Stimulated activated naive CD8-positive, alpha-beta T cell treated with anti-CD3 and anti-CD28 coated beads, Interleukin-15, Interleukin-2, amounts not matched to agents 100 U/mL and 50 U/mL, for 24 hours (primary cell): ENCODE measurements at places on chromosomes 12 and 14.
A peak's percentile ranks its signal among the peaks of the same experiment; 100 is the strongest.

DNA sequence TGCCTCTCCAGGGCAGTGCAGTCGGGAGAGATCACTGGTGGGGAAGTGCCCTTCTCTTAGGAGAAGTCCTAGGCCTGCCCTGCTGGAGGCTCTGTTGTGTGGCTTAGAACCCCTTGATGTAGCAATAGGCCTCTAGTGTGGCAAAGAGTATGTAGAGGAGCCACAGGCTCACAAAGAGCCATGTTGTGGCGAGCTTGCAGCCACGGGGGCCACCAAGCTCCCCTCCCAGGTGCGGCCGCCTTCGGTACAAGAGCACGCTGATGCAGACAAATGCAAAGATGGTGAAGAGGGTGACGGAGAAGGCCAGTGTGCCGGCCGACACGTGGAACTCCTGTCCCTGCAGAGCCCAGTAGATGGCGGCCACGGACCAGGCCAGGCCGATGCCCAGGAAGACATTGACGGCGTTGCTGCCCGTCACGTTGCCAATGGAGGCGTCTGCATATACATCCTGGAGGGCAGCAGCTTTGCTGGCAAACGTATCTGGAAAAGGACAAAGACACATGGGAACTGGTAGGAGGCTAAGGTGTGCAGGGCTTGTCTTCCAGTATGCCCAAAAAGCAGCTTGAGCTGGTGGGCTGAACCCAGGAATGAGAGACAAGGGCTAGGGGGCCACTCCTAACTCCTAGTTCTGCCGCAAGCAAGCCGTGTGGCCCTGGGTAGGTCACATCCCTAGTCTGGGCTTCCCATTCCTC, 142.8 kb downstream of the SLC8A3 start:
- peak; percentile 36 for DNase-seq

- DNase-seq = no peak
Observed at GRCh38 chr12:7128681-7129286, at the start of gene RBP5. TSS of gene RBP5 (minus strand) at chr12:7128889. CDS start at chr12:7128775, 114 bp downstream.

DNA sequence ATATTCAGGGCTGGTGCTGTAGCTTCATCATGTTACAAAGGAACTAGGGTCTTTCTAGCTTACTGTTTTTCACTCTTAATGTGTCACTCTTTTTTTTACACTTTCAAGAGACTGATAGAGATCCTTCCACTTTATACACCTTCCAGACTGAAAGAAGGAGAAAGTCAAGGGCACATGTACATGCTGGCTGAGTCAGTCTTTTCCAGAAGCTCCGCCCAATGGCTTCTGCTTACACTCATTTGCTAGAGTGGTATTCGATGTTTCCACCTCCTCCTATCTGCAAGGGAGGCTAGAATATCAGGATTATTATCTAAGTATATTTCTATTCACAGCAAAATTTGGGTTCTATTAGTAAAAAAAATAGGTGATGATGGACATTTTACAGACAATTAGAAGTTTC, 325.8 kb upstream of the OR4E1 start:
- no peak for DNase-seq

DNA sequence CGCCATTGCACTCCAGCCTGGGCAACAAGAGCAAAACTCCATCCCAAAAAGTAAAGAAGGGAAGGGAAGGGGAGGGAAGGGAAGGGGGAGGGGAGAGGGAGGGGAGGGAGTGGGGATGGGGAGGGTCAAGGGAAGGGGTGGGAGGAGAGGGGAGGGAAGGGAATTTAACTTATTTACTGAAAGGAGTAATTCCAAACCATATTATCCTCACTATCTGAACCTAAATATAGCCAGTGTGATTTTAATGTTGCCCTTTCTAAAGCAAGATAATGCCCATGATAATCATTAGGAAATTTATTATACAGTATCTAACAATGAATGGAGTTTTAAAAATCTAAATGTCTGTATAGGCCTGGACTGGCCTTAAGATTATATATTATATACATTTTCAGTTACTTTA, 7.3 kb downstream of the SMIM10L1 start:
- DNase-seq = no peak

DNA sequence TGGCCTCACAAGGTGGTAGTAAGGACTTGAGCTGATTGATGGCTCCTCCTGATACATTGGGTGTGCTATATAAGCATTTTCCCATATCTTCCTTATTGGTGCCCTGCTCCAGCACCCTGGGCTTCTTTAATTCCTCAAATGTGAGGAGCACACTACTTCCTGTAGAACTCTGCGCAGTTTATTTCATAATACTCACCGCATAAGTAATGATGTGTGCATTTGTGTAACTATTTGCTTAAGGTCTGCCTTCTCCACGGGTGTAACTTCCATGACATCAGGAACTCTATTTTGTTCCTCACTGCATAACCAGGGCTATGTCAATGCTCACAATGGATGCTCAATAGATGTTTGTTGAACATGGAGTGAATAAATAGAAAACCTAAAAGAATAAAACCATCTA, 392.2 kb downstream of the SEC23A start:
- no peak for DNase-seq

DNA sequence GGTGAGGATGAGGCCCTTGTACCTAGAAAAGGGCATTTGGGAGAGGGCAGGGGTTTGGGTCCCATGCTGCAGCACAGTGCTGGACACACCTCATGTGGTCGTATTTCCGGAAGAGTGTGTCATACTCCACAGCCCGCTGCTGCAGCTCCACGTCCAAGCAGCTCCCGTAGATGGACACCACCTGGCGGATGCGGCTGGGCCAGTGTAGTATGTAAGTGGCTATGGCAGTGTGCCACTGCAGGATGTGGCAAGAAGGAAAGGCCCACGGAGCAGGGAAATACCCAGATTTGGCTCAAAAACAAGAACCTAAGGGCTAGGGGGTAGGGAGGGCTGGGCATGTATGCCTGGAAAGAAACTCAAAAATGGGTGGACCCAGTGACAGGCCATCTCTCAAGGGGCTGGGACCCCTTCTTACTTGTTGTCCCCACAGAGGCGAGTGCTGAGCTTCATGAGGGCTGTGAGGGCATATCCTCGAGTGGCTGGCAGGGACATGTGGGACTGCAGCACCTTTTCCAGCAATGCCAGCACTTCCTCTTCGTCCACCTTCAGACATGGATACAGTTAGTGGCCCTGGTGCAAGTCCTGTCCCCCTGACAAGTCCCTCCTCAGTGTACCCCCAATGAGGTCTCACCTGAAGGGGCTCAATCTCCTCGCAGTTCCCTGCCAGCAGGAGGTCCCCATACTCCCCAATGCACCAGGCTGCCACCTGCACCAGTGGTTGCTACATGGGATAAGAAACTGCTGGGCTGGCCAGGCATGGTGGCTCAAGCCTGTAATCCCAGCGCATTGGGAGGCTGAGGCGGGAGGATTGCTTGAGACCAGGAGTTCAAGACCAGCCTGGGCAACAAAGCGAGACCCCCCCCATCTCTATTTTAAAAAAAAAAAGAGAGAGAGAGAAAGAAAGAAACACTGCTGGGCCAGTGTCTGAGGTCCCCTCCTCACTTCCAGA, 5.4 kb downstream of the AP1G2 start:
- no peak for DNase-seq

GRCh38 chr12:64010069-64010686, 165.7 kb downstream of the SRGAP1 start:
- DNase-seq = no peak

GRCh38 chr14:25009891-25010290, 40.1 kb downstream of the STXBP6 start:
- DNase-seq = no peak

GRCh38 chr14:100899884-100900771, 3.4 kb downstream of the RTL1 start:
- DNase-seq = no peak

DNA sequence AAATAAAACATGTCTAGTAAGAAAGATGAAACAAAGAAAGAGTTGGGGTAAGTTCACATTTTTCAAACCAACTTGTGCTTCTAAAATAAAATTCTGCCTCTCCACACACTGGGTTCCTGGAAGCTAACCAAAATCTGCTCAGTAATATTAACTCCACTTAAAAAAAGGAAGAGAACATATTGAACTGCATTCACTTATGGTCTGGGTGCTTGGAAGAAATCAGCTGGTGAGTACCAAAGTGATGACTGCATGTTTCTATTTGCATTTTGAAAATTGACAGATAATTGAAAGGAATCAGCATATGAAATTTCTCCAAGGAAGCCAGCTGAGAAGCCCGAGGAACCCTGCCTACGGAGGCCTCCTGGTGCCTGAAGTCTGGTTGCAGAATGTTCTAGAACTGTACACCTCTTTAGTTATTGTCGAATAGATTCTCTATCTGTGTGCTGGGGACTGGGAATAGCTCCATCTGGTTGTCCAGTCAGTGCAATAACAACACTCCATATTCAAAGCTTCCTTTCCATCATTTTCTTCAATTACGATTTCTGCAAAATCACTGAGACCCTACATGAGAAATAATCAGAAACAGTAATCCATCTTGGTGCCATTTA, 836.1 kb downstream of the VRK1 start:
- DNase-seq = no peak

- DNase-seq = no peak
Observed at GRCh38 chr12:122185494-122186082, 2.7 kb downstream of the LRRC43 start.
